ENCODE measurements at places on chromosomes 1 and 21. TPM values are rescaled to one million over a fixed set of nuclear protein-coding genes. Genes with fewer than 3 reads are reported as not detected.

GRCh38 chr1:8858888-8859706, 19.4 kb downstream of the ENO1 start:
- H3K36me3 ChIP-seq: no peaks in the 10 kb centered on the region
- no peaks in the 10 kb centered on the region for H3K27me3 ChIP-seq
- DNase-seq: peak; percentile 63

DNA sequence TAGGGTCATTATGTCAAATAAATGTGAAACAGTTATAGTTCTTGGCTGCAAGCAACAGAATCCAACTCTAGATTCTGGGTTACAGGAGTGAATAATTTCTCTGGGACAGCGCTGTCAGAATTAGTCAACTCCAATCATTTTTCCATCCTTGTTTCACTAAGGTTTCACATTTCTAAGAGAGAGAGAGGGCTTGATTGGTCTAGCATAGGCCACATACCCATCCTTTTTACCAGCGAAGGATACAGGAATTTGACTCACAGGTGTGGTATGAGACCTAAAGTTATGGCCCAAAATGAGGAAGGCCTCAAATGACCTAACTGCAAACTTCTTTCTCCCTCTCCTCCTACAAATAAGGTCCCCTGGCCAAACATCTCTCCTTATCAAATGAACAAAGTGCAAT, 25.5 kb upstream of the RGS8 start:
- H3K36me3 ChIP-seq: no peaks in the 10 kb centered on the region
- H3K4me1 ChIP-seq: no peaks in the 10 kb centered on the region
- DNase-seq: no peak
- H3K27ac ChIP-seq: no peak overlapping the region
- H3K27me3 ChIP-seq: no peaks in the 10 kb centered on the region

DNA sequence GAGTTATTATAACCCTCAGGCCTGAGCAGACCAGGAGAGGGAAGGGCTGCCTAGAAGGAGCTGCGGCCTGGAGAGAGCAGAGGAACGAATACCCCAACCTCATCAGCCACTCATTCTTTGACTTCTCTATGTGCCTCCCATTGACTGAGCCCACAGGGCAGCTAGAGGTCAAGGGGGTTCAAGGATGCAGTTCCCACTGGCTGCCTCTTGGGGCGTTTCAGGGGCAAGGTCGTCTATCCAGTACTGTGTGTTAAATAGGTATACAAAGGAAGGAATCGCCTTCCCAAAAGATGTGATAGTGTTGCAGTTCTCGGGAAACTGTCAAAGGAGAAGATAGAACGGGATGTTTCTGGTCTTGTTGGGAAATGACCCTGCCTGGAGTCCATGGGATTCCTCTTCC, 250.6 kb downstream of the PRDM2 start:
- H3K4me3 ChIP-seq: no peak overlapping the region
- H3K27me3 ChIP-seq: no peaks in the 10 kb centered on the region
- H3K27ac ChIP-seq: no peak overlapping the region
- peaks cover 6% of the 10 kb centered on the region for H3K4me1 ChIP-seq
- DNase-seq: no peak

- H3K27ac ChIP-seq: no peak overlapping the region
- no peaks in the 10 kb centered on the region for H3K4me1 ChIP-seq
- no peaks in the 10 kb centered on the region for H3K36me3 ChIP-seq
- H3K27me3 ChIP-seq: no peaks in the 10 kb centered on the region
Measured at GRCh38 chr1:224383218-224383617, 26.5 kb downstream of the CNIH4 start.

DNA sequence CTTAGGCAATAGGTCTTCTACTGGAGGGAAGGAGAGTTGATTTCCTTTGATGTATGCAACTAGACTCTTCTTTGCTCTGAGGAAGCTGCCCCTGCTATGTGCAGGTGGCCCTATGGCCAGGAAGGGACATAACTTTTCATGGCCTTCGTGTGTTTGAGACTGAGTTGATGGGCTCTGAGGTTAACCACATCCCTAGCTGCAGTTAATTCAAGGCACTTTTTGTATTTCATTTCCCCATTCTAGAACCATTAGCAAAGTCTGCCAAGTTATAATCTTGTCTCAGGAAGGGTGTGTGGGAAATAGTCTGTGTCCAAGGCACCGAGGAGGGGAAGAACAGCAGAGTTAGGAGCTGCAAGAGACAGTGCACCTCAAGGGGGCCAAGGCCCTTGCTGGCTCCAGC, 2.5 kb downstream of the FCRL4 start:
- no peak overlapping the region for H3K4me3 ChIP-seq
- no peaks in the 10 kb centered on the region for H3K36me3 ChIP-seq
- H3K4me1 ChIP-seq: no peaks in the 10 kb centered on the region
- H3K27ac ChIP-seq: no peak overlapping the region

- no peaks in the 10 kb centered on the region for H3K36me3 ChIP-seq
- H3K4me3 ChIP-seq: no peak overlapping the region
- H3K27ac ChIP-seq: no peak overlapping the region
Measured at GRCh38 chr1:185300152-185300551, 16.9 kb downstream of the IVNS1ABP start.

GRCh38 chr21:28746166-28746565, 246.5 kb downstream of the LTN1 start:
- H3K4me3 ChIP-seq: no peak overlapping the region
- H3K27me3 ChIP-seq: no peaks in the 10 kb centered on the region
- no peaks in the 10 kb centered on the region for H3K36me3 ChIP-seq
- H3K27ac ChIP-seq: no peak overlapping the region
- no peak for DNase-seq

DNA sequence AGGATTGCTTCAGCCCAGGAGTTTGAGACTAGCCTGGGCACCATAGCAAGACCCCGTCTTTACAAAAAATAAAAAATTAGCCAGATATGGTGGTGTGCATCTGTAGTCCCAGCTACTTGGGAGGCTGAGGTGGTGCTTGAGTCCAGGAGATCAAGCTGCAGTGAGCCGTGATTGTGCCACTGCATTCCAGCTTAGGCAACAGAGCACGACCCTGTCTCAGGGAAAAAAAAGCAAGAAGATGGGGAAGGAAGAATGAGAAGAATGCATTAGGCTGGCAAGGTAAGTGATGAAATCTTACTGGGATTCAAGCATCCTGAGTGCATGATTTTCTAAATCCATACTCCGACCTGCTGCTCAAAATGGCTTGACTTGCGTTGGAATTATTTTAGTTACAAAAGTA, 6.8 kb downstream of the PCP4L1 start:
- H3K4me1 ChIP-seq: peaks cover 19% of the 10 kb centered on the region
- H3K4me3 ChIP-seq: no peak overlapping the region
- no peaks in the 10 kb centered on the region for H3K36me3 ChIP-seq
- no peak overlapping the region for H3K27ac ChIP-seq
- no peaks in the 10 kb centered on the region for H3K27me3 ChIP-seq

DNA sequence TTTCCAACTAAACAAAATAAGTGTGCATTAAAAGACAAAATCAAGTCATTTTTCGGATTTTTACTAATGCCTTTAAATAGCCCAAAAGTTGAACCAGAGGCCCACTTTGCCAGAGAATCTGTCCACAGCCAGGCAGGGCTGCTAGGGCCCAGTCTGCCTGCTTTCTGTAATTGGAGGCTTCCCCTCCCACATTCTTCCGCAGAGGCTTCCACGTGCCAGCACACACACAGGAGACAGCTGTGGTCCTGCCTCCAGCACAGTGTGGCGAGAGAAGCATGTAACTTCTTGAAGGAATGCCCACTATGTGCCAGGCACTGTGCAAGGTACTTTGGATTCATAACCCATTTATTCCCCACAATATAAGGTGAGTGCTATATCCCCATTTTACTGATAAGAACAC, 11.3 kb upstream of the PDZK1IP1 start:
- no peaks in the 10 kb centered on the region for H3K36me3 ChIP-seq
- no peak for DNase-seq
- no peaks in the 10 kb centered on the region for H3K27me3 ChIP-seq
- H3K4me3 ChIP-seq: no peak overlapping the region
- no peaks in the 10 kb centered on the region for H3K4me1 ChIP-seq
- H3K27ac ChIP-seq: no peak overlapping the region

DNA sequence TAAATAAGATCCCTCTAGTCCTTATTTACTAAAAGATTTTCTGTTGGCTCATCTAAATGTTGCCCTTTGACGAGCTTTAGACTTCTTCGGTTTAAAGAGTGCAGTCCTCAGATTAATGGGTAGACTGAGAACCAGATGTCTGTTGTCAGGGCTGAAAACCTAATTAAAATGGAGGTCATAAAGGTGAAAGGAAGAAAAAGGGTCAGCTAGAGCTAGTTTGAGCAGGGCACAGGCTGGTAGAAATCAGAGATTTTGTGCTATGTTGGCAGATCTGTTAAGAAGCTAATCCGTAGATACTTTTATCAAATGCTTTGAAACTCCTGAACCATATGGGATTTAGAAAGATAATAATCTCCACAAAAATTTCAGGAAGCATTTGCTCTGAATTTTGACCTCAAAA, 959.0 kb downstream of the PLA2G4A start:
- H3K27ac ChIP-seq: no peak overlapping the region
- no peaks in the 10 kb centered on the region for H3K27me3 ChIP-seq
- no peak for DNase-seq
- H3K4me1 ChIP-seq: no peaks in the 10 kb centered on the region
- no peaks in the 10 kb centered on the region for H3K36me3 ChIP-seq
- no peak overlapping the region for H3K4me3 ChIP-seq

DNA sequence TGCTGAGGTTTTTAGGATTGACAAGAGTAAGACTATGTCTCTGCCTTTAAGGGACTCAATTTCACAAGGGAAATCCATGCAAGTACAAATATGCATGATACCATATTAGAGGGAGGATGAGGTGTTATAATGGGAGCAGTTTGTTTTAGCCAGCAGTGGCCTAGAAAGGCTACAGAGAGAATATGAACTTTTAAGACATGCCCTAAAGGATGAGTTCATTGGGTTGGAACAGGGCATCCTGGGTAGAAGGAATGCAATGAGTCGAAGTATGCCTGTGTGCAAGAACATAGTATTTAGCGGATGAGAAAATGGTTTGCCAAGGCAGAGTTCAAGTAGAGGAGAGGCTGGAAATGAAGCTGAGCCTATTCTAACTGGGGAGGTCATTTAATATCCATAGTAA, 32.6 kb upstream of the LEPR start:
- H3K4me1 ChIP-seq: no peaks in the 10 kb centered on the region
- H3K36me3 ChIP-seq: no peaks in the 10 kb centered on the region
- H3K4me3 ChIP-seq: no peak overlapping the region
- DNase-seq: no peak
- no peaks in the 10 kb centered on the region for H3K27me3 ChIP-seq

- no peaks in the 10 kb centered on the region for H3K27me3 ChIP-seq
- H3K4me1 ChIP-seq: no peaks in the 10 kb centered on the region
- DNase-seq: no peak
Measured at GRCh38 chr1:60118085-60118484, 44.5 kb upstream of the C1orf87 start.

GRCh38 chr1:217857061-217857460, 225.9 kb downstream of the SPATA17 start:
- H3K36me3 ChIP-seq: no peaks in the 10 kb centered on the region
- H3K4me1 ChIP-seq: no peaks in the 10 kb centered on the region
- no peaks in the 10 kb centered on the region for H3K27me3 ChIP-seq

Gene PRDM16
- 4.7 TPM for total RNA-seq

Gene LMX1A
- total RNA-seq: 0.94 TPM

Gene NLRP3
- 1.4 TPM for total RNA-seq

Gene LRRC38
- total RNA-seq: 0.79 TPM

Measured in testis (tissue), 5 donors.